ENCODE measurements at places on chromosomes 12 and 14.

DNA sequence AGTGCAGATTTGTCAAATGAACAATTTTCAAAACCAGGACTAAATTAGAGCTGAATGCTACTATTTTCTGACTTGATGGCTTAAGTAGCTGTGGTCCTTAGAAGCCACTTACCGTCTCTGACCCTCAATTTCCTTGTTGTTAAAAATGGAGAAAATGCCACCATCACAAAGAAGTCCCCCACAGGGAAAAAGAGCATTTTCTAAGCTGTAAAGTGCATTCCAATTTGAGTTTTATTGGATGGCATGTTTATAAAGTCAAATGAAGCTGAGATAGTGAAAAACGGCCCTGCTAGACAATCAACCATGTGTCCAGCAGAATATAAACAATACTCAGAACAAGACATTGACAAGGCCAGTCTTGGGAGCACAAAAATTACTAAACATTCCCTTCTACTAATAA is 53.6 kb downstream of the GOLGA5 start:
- DNase-seq: no peak

DNA sequence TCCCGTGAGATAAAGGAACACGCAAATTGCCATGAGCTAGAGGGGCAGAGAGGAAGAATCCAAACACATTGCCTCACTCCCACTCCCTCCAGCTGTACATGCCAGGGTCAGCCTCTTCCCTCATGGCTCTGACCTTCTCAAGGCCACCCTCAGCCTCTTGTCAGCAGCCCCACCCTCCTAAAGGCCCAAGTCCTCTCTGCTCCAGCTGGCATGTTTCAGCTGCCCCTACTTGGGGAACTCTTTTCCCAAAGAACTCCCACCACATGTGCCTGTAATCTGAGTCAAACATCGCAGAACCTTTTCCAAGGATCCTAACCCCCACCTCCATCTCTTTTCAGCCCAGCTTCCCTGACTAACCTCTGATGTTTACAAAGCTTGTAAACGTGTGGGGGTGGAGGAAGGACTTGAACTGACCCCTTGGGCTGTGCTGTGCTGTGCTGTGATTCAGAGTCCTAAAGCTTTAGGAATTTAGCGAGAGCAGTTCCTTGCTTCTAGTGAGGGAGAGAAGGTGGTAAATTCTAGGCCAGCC is 7.3 kb upstream of the CACNB3 start:
- DNase-seq: no peak

- no peak for DNase-seq
Measured at GRCh38 chr12:108375986-108376663, 37.0 kb upstream of the CMKLR1 start.

- DNase-seq: no peak
Measured at GRCh38 chr14:51139121-51139681, 44.3 kb upstream of the TRIM9 start.

DNA sequence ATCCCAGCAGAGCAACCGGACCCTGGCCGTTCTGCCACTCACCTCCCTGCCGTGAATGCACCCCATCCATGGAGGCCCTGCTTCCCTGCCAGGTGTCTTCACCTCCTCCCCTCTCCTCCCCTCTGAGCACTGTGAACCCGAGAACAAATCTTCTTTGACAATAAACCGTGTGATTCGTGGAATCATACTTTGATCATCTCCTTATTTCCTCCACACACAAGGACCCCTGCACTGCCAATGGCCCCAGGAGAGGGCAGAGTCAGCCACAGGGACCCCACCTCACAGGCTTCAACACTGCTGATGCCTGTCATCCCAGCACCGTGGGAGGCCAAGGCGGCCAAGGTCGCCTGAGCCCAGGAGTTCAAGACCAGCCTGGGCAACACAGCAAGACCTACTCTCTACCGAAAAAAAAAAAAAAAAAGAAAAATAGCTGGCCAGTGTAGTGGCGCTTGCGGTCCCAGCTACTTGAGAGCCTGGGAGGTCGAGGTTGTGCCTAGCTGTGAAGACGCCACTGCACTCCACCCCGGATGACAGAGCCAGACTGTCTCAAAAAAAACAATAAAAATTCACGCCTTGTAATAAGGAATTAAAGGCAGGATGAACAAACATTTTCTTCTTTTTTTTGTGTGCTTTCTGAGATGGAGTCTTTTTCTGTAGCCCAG is 1.1 kb downstream of the XRCC3 start:
- no peak for DNase-seq

DNA sequence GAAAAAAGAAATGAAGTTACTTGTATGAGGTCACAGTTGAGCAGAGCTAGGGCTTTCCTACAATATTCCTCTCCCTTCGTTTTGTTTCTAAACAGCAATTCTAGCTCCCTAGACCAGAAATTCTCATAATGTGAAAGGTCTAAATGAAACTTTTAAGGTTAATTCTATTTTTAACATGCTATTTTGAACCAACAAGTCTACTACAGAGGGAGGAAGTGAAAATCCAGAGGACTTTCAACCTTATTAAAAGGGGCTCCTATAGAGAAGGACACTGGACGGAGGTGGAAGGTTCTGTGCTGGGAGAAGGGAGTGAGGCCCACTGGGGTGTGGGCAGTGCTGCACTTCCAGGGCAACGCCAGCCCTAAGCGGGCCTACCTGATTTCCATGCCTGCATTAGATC is 13.4 kb downstream of the GSG1 start:
- no peak for DNase-seq

DNA sequence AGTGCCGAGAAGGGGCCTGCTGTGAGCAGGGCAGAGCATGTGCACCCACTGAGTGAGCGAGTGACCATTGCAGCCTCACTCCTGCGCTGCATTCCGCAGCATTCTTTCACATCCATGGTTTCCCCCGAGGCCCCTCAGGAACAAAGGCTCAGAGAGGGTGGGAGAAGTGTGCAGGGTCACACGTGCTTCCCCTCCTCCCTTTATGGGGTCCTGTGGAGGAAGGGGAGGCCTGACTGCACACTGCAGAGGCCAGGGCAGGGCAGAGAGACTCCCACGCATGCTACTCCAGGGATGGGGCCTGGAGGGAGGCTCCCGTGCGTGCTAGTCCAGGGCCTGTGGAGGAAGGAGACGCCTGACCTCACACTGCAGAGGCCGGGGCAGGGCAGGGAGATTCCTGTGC is 63.2 kb downstream of the DIO3 start:
- DNase-seq: no peak

DNA sequence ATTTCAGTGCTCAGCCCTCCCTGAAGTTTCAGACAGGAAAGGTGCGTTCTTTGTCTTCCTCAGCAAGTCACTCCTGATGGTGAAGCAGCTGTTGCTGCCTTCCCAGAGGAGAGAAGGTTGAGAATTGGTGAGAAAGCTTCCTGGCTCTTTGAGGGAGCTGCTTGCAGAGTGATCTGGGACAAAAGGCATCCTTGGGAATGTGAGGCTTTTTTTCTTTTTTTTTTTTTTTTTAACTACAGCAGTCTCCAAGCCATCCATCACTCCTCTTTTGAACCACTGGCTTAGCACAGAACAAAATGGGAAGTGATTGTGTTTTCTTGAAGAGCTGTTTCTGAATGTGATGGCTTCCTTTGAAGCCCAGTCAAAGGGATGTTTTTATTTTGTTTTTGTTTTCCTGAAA is 120.4 kb upstream of the LRIG3 start:
- DNase-seq: no peak

GRCh38 chr14:38208618-38209562 is 1.2 kb downstream of the SSTR1 start:
- DNase-seq: no peak

DNA sequence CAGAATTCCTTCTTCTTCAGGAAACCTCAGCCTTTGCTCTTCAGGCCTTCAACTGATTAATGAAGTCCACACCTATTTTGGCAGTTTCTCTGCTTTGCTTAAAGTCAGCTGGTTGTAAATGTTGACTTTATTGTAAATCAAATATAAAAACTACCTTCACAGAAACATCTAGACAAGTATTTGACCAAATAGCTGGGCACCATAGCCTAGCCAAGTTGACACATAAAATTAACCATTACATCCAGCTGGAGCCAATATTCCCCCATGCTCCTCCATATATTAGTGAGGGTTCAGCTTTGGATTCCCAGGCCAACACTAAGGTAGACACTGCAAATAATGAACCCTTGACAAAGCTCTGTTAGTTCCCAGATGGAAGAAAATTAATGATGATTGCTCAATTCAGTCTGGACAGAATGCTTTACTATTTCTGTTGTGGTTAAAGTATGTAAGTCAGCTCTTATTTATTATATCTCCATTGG is 125.5 kb downstream of the ZFP36L1 start:
- DNase-seq: no peak

- no peak for DNase-seq
Measured at GRCh38 chr12:53626702-53627169, 554 bp upstream of the ATF7 start.

DNA sequence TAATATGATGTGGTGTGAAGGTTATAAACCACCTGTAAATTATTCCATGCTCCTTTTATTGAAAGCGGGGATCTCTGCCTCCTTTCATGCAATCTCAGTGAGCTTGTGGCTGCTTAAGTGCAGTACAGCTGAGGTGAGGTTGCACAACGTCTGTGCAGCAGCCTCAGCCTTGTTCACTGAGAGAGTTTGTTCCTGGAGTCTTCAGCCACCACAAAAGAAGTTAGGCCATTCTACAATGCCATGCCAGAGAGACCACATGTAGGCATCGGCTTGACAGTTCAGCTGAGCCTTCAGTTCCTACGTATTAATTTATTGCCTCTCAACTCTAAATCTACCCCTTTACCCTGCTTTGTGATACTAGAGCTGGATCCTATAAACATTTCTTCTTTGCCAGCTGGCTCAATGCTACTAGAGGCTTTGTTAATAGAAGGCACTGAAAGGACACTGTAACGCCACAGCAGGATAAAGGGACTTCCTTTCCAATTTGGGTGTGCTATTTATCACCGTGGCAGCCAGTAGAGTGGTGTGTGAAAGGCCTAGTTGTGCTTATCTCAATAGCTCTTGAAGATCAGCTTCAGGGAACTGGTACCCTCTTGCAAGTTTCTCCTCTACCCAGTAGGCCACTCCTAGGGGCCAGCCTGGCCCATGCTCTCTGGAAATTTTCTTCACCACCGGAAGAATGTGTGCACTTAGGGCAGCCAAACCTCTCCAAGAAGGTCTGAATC is 337.7 kb downstream of the IPO8 start:
- DNase-seq: no peak

GRCh38 chr14:51023964-51024363 is 70.9 kb downstream of the TRIM9 start:
- DNase-seq: no peak

- no peak for DNase-seq
Measured at GRCh38 chr14:29712601-29713000, 215.0 kb downstream of the PRKD1 start.

GRCh38 chr14:91420686-91421085 is 3.1 kb upstream of the CCDC88C start:
- DNase-seq: no peak

DNA sequence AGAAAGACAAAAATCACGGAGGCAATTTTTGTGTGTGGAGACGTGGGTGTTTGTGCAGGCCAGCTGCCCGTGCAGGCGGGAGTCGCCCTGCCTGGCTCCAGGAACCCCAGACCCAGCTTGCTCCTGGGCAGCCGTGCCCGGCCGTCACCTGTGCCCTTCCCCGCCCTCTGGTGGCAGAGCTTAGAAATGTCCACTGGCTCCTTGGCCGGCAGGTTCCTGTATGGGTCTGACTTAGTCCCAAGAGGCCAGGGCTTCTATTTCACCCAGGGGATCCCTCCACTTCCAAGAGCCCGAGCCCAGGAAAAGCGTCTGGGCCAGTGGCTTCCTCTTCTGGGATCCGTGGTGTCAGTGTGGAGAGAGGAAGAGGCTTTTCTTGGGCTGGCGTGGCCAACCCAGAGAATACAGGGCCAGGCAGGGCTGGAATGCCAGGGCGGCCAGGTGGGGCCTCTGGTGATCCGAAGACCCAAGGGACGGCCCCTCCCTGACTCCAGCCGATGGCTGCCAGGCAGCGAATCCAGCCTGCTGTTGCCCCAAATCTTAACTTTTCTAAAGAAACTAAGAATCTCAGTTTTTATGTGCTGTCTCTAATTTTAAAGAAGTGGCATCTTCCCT is 120.9 kb downstream of the TMEM132C start:
- DNase-seq: peak; percentile 11

DNA sequence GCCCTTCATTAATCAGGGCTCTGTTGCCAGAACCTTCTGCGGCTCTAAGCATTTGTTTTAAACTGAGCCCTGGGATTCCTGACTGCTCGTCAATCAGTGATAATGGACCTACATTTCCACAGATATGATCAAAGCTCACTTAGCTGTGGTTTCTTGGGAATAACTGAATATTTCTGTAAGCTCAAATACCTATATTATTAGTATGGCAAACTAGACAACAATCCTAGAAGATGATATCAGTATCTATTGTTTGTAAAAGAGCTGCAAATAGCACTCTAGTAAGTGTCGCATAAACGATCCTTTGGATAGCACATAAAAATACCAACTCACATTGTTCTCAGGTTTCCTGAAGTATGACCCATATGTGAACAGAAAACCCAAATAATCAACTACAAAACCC is 150.4 kb downstream of the PPM1H start:
- DNase-seq: no peak

- DNase-seq: no peak
Measured at GRCh38 chr14:51504669-51505068, 147.0 kb upstream of the FRMD6 start.

DNA sequence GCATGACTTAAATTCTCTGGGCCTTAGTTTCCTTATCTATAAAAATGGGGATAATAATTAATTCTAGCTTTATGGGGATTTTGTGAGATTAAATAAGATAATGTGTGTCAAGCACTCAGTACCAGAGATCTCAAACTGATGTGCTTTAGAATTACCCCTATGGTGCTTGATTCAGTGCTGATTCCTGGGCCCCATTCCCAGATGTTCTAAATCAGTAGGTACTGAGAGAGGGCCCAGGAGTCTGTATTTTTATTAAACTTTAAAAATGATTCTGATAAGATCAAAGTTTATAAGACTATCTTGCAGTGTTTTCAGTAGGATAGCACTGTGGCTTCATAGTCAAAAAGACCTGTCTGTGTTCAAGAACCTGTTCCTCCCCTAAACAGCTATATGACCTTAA is 89.1 kb upstream of the RIC8B start:
- no peak for DNase-seq

DNA sequence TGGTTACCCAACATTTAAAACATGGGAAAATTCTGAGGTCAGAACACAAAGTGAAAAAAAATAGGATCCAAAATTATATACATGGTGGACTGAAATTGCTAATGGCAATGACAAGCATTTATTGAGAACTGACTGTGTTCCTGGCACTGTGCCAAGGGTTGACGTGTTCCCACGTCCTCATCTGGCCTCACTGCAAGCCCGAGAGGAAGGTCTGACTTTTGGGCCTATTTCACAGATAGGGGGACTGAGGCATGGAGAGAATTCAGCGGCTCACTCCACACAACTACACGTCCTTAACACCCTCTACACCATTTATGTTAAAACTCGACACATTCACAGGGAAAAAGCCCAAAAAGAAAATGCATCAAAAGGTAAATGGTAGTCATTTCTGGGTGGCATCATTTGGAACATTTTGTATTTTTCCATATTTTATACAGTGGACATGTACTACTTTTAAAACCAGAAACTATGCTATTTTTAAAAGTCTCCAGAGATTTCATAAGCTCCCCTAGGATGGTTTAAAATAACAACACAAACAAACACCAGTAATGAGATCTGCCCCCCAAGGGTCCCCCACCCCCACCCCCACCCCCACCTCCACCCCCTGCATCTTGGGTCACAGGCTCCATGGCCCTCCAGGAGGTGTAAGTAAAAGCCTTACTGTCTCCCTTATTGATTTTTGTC is 27.7 kb downstream of the CLMN start:
- DNase-seq: no peak

GRCh38 chr12:75479963-75480461 is 543 bp upstream of the GLIPR1 start:
- DNase-seq: no peak

GRCh38 chr14:101903111-101903561 is 61.2 kb upstream of the DYNC1H1 start:
- no peak for DNase-seq
